CD4-positive, alpha-beta T cell treated with Interleukin-15 for 1 hour (primary cell): ENCODE measurements at places on chromosomes 1 and 21.

DNA sequence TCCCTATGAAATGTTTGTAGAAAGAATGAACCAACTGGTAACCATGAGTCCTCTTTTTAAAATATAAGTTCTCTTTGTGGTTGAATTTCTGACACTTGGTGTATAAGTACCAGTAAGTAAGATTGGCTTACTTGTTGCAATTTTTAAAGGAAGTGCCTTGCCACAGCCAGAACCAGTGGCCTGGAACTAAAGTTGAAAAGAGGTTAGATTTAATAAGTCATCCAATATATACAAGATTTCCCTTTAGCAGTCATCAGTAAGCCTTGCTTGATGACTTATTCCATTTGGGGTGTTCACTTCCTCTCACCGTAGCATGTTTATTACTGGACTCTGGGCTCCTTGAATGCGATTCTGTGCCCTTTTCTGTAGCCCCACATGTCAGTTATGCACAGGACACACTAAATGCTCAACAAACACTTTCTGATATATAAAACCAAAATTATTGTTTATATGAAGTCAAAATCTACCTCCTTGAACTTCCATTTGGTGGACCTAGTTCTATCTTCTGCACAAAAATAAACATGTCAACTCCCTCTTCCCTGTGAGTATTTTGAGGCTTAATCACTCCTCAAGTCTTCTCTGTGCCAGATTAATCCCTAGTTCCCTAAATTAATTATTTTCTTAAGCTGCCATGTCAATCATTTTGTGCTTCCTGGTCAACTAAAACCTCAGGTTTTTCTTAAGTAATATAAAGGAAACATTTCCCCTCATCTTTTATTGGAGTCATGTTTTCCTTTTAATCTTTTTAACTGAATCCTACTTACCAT, 218.1 kb downstream of the ST6GALNAC3 start:
- no peak for DNase-seq

GRCh38 chr1:226602186-226603021, 53.8 kb downstream of the STUM start:
- no peak for DNase-seq

- DNase-seq: no peak
These were observed 49.6 kb downstream of the MEGF6 start for GRCh38 chr1:3561702-3562101.

- no peak for DNase-seq
These were observed 4.4 kb upstream of the CAPN2 start for GRCh38 chr1:223708001-223708359.

DNA sequence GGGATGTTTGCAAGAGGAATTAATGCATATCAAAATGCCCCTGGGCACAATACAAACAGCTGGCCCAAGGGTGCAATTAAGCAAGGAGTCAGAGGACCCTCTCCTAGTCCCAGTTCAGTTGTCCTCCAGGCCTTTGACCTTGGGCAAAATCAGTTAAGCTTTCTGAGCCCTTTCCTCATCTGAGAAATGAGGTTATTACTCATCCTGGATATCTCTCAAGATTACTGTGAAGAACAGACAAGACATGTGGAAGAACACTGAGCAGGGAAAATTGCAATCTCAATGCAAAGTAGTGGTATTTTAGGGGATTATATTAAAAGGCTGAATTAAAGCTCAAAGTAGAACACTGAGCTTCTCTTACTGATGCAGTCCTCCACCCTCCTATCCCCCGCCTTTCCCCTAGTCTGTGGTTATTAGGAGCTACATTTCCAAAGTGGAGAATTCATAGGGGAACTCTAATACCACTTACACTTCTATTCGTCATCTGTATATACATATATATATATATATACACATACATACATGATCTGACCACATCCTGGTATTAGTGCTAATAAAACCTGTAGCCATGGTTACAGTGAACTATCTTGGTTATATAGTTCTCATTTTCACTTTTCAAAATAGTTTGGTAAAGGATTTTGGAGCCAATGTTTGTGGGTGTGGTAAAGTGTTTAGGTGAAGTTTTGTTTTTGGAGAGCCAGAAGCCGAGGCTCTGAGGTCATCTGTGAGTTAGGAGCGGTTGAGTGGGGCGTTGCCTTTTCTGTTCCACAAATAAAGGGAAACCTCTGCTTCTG, 18.1 kb downstream of the KIAA0040 start:
- no peak for DNase-seq

GRCh38 chr1:226649780-226650179, 89.3 kb downstream of the ITPKB start:
- peak; percentile 49 for DNase-seq

- no peak for DNase-seq
These were observed 60.1 kb downstream of the DIPK1A start for GRCh38 chr1:92901126-92901525.

GRCh38 chr21:20661745-20662422, 336.3 kb upstream of the NCAM2 start:
- DNase-seq: no peak

GRCh38 chr1:26706315-26706714, 10.5 kb downstream of the ARID1A start:
- no peak for DNase-seq

- DNase-seq: no peak
These were observed 387.9 kb downstream of the NUF2 start for GRCh38 chr1:163709636-163710035.

GRCh38 chr1:94603663-94604062, 62.1 kb upstream of the F3 start:
- no peak for DNase-seq

- DNase-seq: no peak
These were observed 64.4 kb upstream of the GJA5 start for GRCh38 chr1:147824798-147825197.

DNA sequence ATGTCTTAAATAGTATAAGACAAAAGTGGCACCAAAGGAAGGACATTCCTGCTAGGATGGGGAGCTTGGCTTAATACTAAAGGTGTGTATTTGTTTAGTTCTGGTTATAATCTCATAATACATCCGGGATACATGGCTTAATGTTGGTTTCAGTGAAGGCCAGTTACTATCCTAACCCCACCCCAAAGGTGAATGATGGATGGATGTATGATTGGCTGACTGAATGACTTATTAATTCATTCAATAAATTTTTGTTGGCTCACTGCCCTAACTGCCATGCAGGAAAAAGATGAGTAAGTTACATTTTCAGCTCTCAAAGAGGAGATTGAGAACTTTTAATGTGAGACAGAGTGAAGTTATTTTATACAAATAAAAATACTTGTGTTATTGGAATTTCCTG, 52.2 kb downstream of the PHACTR4 start:
- no peak for DNase-seq

DNA sequence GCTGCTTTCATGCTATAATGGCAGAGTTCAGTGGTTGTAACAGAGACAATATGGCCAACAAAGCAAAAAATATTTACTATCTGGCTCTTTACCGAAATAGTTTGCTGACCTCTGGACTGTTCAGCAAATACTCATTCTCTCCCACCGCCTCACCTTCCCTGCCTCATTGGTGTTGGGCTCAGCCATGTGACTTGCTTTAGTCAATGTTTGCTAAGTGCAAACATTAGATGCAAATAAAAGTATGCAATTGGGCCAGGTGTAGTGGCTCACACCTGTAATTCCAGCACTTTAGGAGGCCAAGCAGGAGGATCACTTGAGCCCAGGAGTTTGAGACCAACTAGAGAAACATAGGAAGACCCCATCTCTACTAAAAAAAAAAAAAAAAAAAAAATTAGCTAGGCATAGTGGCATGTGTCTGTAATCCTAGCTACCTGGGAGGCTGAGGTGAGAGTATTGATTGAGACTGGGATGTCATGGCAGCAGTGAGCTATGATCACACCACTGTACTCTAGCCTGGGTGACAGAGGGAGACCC, 55.1 kb downstream of the RPL5 start:
- DNase-seq: no peak

- no peak for DNase-seq
These were observed 37.9 kb downstream of the UBE2G2 start for GRCh38 chr21:44763451-44764318.

DNA sequence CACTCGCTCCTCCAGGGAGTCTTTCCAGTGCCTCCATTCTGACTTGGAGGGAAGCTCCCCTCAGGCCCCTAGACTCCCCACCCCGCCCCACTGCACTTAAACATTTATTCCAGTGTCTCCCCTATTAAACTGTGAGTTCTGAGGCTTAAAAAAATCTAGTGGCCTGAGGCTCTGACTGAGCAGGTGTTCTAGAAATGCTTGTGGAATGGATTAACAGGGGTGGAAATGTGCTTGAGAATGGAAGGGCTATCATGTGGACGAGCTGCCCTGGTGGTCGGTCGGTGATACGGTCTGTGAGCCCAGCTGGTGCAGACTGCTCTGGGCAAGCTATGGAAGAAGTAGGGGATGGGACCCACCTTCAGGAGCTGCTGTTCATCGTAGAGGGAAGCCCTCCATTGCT, 130.2 kb downstream of the PEX14 start:
- no peak for DNase-seq

DNA sequence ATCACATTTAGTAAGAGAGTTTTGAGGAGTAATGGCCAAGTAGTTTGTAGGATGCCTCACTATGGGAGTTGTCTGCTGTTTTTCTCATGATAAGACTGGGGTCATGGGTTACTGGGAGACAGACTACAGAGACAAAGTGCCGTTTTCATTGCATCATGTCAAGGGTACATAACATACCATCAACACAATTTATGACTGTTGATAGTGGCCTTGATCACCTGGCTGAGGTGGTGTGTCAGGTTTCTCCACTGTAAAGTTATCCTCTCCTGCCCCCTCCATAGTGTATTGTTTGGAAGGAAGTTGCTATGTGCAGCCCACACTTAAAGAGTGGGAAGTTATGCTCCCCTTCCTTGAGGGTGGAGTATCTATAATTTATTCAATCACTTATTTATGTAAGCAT, 263.5 kb upstream of the POU3F1 start:
- no peak for DNase-seq

DNA sequence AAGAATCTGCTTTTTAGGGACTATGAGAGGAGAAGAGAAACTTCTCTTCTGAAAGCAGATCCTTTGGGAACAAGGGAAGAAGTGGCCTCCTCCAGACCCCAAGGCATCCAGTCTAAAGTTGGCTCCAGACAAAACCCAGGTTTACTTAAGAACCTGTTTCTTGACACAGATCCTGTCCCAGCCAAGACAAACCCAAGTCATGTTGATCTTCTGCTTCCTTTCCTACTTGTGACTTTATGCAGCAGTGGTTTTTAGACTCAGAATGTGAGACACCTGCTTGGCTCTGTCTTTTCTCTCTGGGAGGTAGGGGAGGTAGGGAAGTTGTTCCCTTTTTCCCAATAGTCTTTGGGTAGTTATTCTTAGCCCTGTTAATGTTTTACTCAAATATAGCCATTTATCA, 38.3 kb downstream of the ELAPOR1 start:
- no peak for DNase-seq

GRCh38 chr1:28175955-28176485, 470 bp downstream of the PTAFR start:
- DNase-seq: no peak

DNA sequence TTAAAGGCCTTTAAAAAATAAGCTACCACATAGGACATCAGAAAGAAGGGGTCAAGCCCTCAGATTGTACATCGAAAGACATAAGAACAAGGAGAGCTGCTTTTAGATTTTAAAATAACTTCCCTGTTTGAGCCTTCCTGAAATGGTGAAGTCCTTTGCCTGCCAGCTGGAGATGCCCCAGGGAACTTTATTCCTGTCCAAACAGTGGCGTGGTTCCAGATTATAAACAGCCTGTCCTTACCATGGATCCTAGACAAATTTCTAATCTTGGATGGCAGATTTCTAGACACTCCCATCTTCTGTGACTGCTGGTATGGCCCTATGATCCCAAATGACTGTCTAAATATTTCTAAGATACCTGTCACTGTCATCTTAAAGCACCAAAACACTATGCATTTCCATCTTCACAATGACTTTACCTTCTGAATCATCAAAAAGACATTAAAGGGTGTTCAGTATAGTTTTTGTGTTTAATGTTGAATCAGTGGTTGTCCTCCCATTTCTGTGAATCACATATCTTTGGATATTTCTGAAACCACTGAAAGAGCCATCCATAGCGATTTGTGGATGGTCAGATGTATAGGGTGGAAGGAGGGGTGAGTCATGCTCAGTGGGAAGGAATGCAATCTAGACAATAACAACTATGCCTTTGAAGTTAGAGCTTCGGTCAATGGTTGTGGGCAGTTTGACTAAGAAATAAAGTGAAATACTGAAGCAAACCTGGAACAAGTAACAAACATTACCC, 23.2 kb downstream of the ILDR2 start:
- DNase-seq: no peak

GRCh38 chr1:232522189-232522588, 107.7 kb downstream of the SIPA1L2 start:
- no peak for DNase-seq

- DNase-seq: no peak
These were observed 10.7 kb downstream of the SH2D2A start for GRCh38 chr1:156805766-156806511.

GRCh38 chr1:31776516-31776915, 12.4 kb upstream of the ADGRB2 start:
- DNase-seq: no peak

GRCh38 chr1:229664133-229664689, 38.2 kb downstream of the URB2 start:
- peak; percentile 56 for DNase-seq

DNA sequence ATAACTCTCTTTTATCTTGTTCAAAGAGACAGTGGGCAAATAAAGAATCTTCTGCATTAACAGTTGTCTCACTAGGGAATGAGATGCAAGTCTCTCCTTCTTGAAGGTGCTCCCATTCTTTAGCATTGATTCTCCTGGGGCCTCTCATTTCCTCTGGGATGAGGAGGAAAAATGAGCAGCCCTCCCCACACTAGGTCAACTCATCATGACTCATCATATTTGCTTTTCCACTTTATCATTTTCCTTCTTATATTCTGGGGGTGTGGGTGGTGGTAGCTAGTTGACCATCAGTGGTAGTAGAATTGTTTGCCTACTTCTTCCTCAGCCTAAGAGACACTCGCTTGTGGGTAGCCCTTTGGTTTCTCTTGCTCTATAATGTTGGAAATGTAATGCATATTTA, 182.0 kb upstream of the C1orf87 start:
- DNase-seq: no peak

- DNase-seq: no peak
These were observed 61.3 kb upstream of the BACH1 start for GRCh38 chr21:29237110-29238052.

- peak; percentile 71 for DNase-seq
These were observed at the start of gene LRP8 for GRCh38 chr1:53328009-53328461. LRP8 (minus strand) TSS chr1:53328070; CDS start chr1:53327912, 158 bp downstream.

GRCh38 chr1:231679109-231679508, 52.5 kb downstream of the DISC1 start:
- no peak for DNase-seq

DNA sequence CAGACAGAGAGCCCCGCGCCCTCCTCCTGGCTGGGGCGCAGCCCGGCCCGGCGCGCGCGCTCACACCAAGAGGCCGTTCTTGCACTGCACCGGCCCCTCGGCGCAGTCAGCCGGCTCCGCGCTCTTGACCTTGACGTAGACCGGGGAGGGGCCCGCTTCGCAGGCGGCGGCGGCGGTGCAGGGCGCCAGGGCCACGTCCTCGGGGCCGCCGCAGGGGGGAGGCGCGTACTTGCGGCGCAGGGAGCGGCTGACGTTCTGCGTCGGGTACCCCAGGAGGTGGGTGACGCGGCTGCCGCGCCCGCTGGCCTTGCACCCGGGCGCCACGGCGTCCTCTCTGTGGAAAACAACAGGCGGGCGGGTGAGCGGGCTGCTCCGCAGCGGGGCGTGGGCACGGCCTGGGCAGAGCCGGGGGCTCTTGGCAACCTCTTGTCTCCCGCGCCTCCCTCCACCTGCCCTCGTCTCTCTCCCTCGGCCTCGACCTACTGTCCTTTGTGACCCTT, 7.7 kb downstream of the VSIG8 start:
- DNase-seq: peak; percentile 79
